ENCODE measurements at places on chromosomes 7 and 10.

- no peak for DNase-seq
Observed at GRCh38 chr7:148912758-148913541, 28.9 kb upstream of the EZH2 start.

DNA sequence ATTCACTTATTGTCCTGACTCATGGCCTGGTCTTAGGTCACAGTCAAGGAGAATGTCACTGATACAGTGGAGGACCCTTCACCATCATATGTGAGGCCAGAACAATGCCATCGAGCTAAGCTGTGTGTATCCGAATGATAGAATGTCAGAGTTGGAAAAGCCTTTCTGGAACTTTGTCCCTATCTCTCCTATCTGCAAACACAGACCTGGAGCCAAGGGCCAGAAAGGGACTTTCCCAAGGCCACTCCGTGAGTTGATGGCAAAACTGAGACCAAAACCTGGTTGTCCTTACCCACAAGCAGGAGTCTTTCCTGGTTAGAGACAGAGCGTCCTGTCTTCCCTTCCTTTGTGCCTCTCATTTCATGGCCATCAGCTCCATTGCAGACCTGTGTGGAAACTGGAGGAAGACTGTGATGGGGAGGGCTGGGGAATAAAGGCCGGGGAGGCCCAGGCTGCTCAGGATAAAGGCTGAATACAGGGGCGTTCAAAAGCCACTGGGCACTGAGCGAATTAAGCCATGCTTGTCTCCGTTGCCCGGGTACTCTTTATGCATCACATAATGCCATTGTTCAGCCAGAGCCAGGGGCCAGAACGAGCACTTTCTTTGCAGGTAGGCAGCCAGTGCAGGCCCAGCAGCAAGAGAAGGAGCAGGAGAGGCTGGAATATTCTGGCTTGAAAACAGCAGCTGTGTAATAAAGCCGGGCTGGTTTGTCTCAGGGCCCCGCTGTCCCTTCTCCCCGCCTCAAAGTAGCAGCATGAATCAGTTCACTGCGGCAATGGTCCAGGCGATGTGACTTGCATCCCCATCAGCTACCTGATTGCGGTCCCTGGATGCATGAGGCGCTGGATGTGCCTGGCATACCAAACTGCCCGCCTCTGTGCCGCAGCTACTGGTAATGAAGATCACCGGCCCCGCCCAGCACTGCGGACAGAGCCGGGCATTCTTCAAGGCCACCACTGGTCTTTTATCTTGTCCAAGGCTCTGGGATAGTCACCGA lies 143.0 kb downstream of the RPS24 start:
- DNase-seq = no peak

GRCh38 chr10:44913350-44914081 lies 2.4 kb downstream of the TMEM72 start:
- DNase-seq = no peak

DNA sequence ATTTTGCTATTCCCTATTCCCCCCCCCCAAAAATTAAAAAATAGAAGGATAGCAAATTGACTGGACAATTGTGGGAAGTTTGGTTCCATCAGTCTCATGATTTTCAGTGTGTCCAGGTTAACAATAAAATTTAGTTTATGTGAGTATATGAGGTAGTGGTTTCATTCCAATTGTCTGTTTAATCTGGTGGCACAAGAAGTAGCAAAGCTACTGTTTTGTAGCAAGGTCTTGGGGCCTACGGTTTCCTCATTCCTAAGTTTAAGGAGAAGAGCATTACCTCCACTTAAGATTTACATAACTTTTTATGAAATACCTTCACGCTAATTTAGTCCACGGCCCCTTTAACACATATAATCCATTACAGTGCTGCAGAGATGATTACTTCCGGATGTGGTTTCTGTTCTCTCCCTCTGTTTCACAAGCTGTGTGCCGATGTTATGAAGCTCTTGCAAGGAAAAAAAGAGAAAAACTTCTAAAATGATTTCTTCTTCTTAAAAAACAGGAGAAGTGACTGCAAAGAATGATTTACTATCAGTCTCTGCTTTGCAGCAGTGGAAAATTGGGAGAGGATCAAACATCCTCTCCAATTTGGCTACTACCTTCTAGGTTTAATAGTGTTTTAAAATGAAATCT lies 32.7 kb upstream of the NPVF start:
- DNase-seq = peak; percentile 29

DNA sequence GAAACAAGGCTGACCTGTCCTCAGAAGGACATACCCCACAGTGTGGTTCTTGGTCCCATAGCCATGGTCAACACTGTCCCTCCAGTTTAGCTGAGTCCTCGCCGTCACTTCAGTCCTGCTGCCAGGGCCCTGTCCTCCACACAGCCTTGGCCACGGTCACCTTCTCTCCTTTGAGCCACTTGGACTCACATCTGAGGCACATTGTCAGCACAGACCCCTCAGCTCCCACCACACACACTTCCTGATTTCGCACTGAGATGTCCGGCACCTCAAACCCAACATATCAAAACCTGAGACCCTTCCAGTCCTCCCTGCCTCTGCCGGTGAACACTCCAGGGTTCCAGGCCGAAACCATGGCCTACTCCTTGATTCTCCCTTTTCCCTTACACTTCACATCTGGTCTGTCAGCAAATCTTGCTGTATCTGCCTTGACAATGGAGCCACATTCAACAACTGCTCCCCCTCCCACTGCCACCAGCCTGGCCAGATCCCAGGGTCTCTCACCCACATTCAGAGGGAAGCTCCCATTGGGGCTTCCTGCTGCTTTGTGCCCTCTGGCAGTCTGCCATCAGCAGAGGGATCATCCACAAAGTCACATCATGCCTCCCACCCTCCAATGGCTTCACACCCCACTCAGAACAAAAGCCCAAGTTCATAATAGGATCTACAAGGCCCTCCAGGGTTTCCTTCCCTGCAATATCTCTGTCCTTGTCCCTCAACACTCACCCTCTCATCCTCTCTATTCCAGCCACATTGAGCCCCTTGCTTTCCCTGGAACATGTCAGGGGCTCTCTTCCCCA lies 219.6 kb upstream of the SHH start:
- no peak for DNase-seq

DNA sequence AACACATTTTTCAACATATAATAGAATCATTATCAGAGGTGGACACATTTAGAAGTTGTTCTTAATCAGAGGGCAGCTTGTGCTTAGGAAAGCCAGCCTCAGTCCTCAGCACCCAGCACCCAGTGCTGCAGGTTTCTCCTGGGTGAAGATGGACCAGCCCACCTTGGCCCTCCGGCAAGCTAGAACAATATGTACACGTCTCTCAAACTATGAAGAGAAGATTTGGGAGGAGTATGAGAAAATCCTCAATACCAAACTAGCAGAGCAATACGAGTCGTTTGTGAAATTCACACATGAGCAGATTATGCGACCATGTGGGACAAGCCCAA lies 13.5 kb upstream of the RALA start:
- no peak for DNase-seq

DNA sequence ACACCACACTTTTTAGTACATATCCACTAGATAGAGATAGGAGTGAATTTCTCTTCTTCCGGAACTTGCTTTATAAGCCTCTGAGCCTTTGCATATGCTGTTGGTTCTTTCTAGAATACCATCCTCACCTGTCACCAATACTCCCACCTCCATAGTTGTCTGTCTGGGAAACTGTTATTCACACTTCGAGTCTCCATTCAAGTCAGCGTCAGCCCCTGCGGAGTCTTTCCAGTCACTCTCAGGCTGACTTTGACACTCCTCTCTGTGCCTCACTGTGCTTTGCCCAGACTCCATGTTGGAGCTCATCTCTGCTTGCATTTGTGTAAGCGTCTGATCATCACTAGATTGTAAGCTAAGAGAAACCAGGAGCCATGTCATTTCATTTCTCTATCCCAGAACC lies 66.5 kb upstream of the NRBF2 start:
- DNase-seq = no peak

GRCh38 chr10:35517431-35518181 lies 87.5 kb upstream of the GJD4 start:
- DNase-seq = peak; percentile 17

DNA sequence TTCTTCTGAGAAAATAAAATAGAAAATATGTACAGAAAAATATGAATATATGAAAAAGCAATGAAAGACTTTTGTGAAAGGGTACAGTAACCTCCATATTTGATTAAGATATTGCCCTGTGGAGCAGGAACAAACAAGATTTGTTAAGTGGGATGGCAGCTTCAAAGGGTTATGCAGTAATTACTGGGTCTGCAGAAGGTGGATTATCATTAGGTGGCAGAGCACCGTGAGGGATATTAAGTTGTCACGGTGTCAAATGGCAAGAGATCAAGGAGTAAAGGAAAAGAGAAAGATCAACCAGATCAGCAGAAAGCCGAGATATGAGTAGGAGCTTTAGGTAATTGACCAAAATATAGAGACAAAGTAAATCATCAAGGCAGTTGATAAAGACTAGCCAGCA lies 44.1 kb downstream of the DGKB start:
- no peak for DNase-seq

- DNase-seq = no peak
Observed at GRCh38 chr10:89588671-89589070, 53.3 kb upstream of the SLC16A12 start.

DNA sequence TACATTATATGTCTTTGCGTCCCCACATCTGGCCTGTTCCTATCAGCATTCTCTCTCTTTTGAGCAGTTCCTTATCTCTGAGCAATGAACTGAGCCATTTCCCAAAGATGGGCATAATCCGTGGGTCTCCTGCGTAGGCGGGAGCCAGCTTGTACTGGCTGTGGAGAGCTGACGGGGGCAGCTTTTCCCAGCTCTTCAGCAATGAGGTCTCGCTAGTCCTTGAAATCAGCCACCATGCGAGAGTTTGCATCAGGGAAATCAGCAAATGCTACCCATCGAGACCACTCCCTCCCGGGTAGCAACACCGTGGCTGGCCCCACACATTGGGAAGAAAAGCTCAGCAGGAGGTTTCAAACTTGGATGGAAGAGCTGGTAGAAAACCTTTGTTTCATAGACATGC lies 51.9 kb upstream of the FAM180A start:
- no peak for DNase-seq

DNA sequence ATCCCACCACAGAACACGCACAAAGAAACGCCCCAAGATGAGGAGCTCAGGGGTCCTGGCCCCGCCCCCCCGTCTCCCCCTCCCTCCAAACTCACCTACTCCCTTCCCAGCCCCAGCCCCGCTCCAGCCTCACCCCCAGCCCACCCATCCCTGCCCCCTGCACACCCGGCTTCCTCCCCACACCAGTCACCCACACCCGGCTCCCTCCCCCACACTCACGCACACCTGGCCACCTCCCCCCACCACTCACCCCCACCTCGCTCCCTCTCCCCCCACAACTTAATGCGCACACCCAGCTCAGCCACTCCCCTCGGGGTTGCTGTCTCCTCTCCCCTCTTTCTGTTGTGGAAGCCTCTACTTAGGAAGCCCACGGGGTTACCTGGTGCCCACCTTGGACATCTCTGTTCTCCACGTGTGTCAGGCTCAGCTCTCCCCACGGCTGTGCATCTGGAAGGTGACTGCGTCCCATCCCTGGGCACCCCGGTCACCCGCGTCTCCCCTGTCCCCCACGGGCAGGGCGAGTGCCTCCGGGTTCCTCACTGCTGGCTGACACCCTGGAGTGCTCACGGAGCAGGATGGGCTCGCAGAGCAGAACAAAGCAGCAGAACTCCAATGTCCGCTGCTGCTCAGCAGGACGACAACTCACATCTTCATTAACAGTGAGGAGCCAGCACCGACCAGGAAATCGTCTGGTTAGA lies 166.8 kb downstream of the USP6NL start:
- no peak for DNase-seq

DNA sequence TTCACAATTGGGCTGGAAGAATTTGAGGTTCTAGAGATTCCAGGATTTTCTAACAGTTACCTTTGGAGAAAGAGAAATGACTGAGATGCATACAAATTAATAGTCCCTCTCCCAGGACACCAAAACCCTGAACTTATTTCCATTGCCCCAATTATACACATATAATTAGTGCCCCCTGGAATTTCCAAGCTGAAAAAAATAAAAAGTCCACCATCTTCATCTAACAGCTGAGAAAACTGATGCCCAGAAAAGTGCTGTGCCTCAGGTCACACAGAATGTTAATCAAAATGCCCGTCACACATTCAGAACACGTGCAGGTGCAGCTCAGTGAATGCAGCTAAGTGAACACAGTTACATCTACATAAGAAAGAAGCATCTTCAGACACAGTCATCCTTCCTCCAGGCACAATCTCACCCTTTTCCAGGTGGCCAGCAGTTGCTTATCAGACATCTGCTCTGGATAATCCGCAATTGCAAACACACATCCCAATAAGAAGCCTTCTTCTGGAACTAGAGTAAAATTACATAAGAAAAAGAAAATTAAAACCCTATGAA lies 35.4 kb downstream of the PAXIP1 start:
- no peak for DNase-seq

DNA sequence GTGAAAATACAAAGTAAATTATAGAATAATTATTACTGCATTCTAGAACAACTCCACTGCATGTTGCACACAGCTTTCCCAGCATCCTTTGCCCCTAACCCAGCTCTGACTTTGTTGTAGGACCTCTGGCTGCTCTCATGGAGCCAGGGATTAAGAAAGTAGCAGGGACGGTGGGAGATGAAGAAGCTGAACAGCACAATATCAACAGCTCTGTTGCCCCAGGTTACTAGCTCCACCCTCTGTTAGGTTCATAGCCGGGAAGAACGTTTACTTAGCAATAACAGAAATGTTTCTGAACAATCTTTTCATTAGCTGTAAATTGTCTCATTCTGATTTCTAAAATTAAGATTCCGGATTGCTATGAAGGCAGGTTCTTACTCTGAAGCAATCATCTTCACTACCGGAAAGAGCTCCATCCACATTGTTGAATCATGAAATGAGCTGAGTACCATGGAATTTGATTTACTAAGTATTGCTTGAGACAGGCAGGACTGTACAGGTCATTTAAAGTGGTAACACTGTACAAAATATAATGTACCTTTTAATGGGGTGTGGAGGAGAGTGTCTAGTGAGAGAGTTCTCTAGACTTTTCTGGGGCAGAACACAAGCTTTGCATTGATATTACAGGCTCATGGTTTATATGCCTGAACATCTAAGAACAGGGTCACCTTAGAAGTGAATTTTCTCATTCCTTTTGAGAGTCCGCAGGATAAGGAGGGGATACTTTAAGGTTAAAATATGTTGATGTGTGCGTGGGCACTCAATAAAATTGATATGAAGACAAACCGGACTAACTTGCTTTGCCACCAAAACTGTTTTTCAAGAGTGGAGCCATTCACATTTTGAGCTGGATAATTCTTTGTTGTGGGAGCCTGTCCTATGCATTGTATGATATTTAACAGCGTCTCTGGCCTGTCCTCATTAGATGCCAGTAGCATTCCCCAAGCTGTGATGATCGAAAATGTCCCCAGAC lies 20.8 kb upstream of the RAB18 start:
- peak; percentile 18 for DNase-seq

DNA sequence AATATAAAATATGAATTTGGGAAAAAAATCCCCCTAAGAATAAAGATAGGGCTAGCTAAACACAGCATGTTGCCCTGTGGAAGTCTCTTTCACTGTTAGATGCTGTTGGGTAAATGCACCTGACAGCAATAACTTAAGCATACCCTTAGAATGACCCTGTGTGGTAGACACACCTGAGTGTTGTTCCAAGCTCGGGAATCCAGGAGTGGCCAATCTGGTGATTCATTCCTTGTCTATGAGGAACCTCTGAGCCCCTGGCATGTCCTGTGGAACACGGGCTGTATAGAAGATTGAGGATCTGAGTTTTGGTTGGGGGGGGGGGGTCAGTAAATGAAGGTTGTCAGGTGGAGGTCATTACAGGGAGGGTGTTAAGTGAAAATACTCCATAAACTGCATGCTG lies 730.0 kb upstream of the IGFBP3 start:
- no peak for DNase-seq
